ENCODE measurements at places on chromosomes 6 and 20.

DNA sequence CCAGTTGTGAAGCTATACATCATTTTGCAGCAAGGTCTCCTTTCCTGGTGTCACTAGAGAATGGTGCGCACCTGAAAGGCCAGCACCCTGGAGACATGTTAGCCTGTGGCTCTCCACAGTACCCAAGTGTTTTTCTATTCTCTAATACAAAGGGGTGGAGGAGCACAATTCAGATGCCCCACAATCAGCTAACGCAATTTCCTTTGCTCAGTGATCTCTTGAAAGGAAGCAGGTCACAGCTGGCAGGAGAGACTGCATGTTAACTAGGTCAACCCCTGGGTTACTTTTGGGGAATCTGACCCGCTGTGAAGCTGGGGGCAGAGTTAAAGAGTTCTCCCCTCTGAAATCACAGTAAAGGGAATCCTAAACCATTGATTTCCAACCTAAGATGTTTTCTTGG is 92.5 kb downstream of the B3GAT2 start:
- DNase-seq = no peak

DNA sequence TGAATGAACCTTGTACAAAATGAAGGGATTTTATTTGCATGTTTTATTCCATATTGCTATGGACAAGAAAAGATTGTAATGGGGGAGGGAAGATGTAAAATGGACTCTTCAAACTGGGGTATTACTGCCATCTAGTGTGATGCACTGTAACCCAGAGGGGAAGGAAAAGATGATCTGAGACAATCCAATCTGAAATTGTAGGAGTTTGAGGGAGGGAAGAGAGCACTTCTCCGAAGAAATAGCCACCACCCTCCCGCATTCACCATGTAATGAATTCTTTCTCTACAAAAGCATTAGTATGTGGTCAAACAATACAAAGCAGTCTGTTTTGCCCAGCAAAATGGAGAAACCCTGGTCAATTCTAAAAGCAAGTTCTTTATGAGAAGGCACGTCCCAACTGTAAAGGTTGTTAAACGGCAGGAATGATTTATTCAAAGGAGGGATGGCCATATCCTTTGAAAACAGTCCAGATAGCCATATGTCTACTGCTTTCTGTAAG is 679.5 kb upstream of the NRSN1 start:
- DNase-seq = peak; percentile 50

DNA sequence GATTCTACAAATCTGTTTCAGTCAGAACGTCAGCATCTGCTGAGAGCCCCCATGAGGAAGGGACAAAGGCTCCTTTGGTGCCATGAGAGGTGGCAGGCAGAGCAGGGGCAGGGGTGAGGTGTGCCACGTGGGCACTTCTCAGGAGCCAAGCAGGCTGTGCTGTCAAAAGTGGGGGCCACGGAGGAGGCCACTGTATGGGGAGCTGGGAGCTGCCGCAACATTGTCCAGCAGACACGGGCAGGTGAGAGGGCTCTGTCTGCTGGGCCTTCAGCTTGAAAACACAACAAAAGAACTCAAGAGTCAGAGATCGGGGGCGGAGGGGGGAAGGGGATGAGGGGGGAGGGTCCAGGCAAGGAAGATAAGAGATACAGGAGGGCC is 21.6 kb upstream of the FOXP4 start:
- DNase-seq = no peak

DNA sequence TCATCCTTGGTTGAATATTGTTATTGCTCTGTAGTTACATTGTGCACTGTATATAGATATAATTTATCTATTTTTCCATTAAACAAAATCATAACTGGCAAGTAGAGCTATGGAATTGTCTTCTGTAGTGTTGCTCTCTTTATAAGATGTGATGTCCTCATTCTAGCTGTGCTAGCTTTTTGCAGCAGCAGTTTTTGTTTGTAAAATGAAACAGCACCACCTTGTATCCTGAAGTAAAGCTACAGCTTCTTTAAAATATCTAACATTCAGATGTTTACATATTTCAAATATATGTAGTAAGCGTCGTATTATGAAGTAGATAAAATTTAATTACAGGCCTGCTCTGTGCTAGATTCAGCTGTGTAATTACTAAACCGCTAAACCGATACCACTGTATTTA is 328.8 kb upstream of the MANEA start:
- no peak for DNase-seq

DNA sequence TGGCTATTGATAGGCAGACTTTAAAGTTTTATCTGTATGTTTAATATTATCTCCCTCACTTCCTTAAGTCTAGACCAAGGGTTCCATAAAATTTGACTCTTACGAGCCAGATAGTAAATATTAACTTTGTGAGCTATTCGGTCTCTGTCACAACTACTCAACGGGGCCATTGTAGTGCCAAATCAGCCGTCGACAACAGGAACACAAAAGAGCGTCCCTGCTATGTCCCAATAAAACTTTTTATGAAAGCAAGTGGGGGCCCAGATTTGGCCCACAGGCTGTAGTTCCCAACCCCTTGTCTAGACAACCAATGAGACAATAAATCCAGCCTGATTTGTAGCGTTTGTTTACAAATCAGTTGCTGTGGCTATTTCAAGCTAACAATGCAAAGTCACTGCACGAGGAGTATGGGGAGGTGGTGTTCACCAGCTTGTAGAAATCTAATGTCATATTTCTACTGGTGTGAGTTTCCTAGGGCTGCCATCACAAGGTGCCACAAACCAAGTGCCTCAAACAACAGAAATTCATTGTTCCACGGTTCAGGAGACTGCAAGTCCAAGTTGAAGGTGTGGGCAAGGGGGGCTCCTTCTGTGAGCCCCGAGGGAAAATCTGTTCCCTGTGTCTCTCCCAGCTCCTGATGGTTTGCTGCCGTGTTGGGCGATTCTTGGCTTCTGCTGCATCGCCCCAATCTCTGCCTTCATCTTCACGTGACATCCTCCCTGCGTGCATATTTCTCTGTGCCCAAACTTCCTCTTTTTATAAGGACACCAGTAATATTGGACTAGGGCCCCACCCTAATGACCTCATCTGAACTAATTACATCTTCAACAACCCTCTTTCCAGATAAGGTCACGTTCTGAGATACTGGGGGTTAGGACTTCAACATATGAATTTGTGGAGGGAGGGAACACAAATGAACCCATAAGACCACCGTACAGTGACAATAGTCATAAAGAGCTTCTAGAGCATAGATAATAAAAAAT is 356.0 kb upstream of the JARID2 start:
- DNase-seq = no peak

DNA sequence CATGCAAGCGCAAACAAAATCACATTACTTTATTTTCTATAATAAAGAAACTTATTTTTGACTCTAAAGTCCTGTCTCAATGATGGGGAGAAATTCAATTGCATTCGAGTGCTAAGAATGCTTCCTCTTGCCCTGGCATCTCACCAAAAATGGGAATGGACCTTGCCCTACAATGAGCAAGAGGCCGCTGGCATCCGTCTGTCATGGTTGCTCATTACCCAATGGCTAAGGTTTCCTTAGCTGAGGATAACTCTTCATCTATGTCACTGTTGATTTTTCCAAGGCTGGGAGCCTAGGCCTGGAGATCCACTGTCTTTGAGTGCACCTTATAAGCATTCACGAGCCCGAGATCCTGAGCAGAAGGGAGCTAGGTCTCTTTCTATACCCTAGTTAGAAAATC is 471.3 kb upstream of the NRSN1 start:
- no peak for DNase-seq

GRCh38 chr6:157436944-157437336 is 56.0 kb downstream of the ZDHHC14 start:
- DNase-seq = no peak

- DNase-seq = no peak
Observed at GRCh38 chr20:1302685-1303541, 26.0 kb downstream of the SDCBP2 start.

GRCh38 chr6:136464148-136464547 is 86.1 kb downstream of the MAP7 start:
- DNase-seq = no peak

DNA sequence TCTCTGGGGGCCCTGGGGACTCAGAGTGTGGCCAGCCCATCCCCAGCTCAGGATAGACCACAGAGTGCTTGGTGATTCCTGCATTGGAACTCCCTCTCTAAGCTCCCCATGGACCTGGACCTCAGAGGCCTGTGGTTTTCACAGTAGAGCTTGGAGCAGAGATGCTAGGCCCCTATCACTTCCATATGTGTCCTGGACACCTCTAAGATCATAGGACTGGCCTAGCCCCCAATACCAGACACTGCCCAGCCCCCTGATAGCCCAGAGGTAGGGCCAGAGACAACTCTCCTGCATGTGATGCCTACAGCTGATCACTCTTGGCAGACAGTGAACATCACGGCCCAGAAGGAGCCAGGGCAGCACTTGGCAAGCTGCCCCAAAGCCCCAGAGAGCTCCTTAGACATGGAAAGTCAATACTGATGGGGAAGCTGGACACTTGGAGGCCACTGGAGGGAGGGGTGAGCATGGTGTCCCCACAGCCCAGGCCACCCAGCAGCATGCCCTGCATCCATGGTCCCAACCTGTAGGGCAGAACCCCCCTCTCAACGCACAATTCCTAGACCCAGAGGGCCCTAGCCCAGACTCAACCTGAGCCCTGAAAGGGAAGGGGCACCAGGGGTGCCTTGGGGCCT is 27.1 kb downstream of the UBD start:
- DNase-seq = no peak

DNA sequence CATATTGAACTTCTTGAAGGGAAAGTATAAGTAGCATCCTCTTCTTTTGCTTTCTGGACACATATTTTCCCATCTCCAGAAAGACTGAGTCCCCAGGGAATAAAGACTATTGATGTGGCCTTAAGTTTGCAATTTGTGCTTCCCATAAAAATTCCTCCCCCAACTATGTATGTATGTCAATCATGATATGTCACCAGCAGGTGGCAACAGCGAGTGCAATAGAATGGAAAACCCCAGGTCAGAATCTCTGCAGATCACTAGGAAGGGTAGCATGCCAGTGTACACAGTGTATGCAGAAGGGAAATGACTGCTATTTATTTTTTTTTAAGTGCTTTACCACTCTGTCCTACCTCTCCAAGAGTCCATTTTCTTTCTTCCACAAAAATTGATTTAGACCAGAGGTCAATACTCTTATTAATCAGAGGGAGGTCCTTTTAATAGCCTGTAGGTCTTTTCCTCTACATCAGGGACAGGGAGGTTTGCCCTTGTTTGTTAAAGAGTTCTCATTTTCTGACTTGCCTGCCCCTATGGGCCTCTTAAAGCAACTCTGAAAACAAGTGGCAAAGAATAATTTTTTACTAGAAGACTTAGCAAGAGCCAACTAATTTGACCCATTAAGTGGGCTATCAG is 61.4 kb downstream of the BMP2 start:
- peak; percentile 87 for DNase-seq

DNA sequence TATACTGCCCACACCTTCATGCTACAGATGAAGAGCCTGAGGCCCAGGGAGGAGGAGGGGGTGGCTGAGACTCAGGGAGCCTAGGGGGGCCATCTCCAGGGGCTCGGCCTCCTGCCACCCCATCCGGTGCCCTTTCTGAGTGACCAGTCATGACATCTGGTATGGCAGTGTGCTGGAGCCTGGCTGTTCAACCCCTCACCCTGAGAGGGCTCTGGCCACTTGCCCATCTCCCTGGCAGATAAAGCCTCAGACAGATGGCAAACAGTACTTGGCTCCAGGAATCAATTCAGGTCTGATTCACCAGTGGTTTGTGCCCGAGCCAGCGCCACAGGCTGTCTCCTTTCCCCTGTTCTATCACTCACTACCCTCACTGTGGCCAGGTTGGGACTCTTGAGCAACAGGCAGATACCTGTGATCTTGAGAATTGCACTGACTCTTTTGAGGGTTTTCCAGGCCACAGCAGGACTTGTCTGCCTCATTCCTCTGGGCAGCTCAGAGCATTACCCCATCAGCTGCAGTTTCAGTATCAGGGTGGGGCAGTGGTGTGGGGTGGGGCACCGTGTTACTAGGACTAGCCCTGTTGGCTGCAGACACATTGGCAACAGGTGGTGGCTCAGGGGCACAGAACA is 22.8 kb downstream of the SRSF3 start:
- DNase-seq = no peak

DNA sequence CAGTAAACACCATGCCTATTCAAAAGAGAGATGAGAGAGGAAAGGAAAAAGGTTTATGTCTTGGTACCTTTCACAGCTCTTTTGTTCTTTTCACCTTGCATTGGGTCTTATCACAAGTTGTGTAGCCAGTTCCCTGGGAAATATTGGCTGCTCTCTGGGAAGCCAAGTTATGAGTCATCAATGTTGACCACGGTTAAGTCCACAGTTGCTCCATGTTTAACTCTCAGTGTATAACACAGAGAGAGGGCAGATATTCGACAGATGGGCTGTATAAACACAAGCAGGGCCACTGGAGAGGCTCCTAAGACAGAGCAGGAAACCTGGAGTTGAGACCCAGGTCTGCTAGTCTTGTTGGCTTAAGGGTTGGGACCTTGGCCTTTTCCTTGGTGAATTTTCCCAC is 718.6 kb downstream of the QKI start:
- peak; percentile 21 for DNase-seq

GRCh38 chr6:21636876-21637275 is 43.3 kb downstream of the SOX4 start:
- no peak for DNase-seq

GRCh38 chr20:2768632-2769015 is 31.8 kb downstream of the CPXM1 start:
- no peak for DNase-seq

DNA sequence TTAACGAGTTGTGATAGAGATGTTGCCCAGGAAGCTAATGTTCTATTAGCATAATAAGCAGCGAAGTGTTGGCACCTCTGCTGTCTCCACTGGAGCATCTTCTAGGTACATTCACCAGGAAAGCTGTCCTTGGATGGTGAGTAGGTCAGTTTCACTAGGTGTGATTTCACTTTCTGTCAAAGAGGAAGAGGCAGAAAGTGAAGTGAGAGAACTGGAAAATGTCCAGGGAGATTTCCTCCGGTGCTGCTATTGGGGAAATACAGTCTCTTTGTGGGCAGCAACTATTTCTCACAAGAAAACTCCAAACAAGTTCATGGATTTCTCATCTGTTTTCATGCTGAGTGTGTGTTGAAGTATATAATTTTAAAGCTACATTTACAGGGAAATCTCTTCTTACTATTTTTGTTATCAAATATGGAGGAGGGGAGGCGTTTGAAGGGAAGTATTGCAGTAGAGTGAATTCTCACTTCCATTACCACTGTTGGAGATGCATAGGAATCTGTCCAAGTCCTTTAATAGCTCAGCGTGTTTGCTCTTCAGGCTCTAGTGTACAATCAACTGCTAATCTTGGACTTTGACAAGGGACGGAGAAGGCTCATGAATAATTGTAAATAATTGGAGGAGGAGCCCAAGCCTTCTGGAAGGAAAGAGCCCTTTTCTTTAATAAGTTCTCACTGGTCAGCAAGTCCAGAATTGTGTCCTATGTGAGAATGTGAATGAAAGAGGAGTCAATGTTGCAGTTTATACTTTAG is 16.1 kb upstream of the TSBP1 start:
- no peak for DNase-seq

DNA sequence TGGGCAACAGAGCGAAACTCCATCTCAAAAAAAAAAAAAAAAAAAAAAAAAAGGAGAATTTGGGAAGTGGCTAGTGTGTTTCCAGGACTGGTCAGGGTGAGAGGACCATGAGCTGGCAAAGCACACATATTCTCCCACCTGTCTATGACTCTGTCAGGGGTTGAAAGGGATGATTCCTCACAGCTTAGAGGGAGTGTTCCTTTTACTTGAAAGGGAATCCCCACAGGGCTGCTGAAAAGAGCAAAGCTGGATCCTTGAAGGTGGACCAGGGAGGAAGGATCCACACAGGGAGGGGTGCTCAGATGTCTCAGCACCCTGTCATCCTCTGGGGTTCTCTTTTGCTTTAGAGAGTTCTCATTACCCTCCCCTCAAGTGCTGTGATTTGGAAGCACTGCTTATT is 13.2 kb downstream of the MRAP2 start:
- no peak for DNase-seq

Measured in NCI-H510A treated with DMSO at 0.1 percent for 48 hours (cell line).